T-helper 17 cell (primary cell): ENCODE measurements at places on chromosomes 7 and 10. TPM values are rescaled to one million over a fixed set of nuclear protein-coding genes. Genes with fewer than 3 reads are reported as not detected.

- no peak overlapping the region for H3K4me3 ChIP-seq
- peaks cover 42% of the 10 kb centered on the region for H3K27me3 ChIP-seq
- DNase-seq = no peak
- no peaks in the 10 kb centered on the region for H3K4me1 ChIP-seq
Measured at GRCh38 chr10:75739414-75740143, 308.2 kb downstream of the LRMDA start.

DNA sequence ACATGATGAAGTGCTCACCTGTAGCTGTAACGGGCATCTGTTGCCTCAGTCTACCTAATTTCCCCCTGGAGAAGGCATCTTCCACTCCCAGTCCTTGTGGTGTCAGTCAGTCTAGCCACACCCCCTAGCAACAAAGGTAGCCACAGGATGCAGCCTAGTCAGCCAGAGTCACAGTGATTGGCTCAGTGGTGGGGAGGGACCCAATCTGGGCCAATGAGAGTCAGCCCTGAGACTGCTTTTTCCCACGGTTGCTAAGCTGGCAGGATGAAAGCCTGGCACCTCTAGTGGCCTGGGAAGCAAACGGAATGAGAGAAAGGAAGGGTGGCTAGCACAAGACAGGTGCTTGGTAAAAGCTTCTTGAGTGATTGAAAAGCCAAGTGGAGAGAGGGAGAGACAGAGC lies 118.6 kb downstream of the SH3PXD2A start:
- H3K4me1 ChIP-seq = peaks cover 10% of the 10 kb centered on the region
- no peaks in the 10 kb centered on the region for H3K36me3 ChIP-seq
- H3K4me3 ChIP-seq = no peak overlapping the region
- H3K27ac ChIP-seq = no peak overlapping the region

GRCh38 chr10:1199345-1199673 lies 143.1 kb downstream of the WDR37 start:
- no peak overlapping the region for H3K27ac ChIP-seq
- H3K4me1 ChIP-seq = peaks cover 4% of the 10 kb centered on the region

DNA sequence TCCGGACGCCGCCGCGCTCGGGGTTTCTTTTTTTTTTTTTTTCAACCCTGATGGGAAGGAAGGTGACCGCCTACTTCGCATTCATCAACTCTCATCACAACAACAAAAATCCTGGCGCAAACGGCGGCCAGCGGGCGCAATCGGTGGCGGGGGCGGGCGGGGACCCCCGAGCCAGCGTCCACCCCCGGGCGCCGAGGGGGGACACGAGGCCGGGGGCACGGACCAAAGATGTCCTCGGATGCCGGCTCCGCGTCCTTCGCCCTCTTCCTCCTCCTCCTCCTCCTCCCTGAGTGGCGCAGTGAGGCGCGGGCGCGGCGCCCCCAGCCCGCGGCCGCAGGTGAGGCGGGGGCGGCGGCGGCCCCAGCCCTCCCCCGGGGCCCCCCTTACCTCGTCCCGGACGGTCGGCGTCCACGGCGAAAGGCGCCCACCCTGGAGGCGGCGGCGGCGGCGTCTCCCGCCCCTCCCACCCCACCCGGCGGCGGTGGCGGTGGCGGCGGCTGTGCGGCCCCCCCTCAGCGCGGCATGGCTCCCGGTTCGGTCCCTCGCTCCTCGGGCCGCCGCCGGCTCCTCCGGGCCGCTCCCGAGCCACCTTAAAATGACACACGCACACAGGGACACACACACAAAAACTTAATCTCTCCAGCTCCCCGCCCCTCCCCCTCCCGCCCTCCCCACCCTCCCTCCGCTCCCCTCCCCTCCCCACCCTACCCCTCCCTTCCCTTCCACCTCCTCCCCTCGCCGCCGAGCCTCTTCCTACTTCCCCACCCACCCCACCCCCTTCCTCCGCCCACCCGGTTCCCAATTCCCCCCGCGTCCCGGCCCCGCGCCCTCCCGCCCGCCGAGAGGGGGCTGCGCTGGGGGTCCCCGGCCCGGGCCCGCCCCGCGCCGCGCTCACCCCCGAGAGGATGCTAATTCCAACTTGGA lies at the start of gene CTBP2:
TSS of gene CTBP2 (minus strand) at position 632 of the 924 bp plus-strand sequence.
- no peaks in the 10 kb centered on the region for H3K4me1 ChIP-seq
- H3K27ac ChIP-seq = no peak within 1 kb of the TSS
- no peak for DNase-seq
- no peaks in the 10 kb centered on the region for H3K36me3 ChIP-seq
- peaks cover 64% of the 10 kb centered on the region for H3K27me3 ChIP-seq

DNA sequence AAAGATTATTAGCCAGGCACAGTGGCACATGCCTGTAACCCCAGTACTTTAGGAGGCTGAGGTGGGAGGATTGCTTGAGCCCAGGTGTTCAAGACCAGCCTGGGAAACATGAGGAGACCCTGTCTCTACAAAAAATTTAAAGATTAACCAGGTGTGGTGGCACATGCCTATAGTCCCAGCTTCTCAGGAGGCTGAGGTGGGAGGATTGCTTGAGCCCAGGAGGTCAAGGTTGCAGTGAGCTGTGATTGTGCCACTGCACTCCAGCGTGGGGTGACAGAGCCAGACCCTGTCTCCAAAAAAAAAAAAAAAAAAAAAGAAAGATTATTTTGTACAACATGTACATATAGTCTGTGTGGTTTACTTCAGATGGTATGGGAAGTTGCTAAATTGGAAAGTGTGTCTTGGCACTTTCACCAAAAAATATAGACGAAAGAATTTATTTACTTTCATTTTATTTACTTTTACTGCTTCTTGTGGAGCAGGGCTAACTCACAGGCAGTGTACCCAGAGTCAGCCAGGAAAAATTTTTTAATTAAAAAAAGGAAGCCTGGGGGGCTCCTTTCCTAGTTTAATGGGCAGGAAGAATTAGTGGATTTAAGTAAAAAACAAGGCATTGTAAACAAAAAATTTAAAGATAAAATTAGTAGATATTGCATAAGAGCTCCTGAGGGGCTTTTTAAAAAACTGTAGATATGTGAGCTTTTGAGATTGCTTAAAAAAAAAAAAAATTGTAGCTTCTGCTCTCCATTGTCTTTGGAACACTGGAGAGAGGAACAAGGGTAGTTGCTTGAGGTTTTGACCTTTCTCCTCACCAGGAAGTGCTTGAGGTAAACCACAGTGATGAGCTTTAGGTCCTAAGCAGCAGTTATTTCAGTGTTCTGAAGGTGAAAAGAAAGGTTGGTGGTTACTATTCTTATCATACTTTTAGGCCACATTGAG lies 44.6 kb upstream of the VDAC2 start:
- H3K27me3 ChIP-seq = no peaks in the 10 kb centered on the region
- DNase-seq = no peak

DNA sequence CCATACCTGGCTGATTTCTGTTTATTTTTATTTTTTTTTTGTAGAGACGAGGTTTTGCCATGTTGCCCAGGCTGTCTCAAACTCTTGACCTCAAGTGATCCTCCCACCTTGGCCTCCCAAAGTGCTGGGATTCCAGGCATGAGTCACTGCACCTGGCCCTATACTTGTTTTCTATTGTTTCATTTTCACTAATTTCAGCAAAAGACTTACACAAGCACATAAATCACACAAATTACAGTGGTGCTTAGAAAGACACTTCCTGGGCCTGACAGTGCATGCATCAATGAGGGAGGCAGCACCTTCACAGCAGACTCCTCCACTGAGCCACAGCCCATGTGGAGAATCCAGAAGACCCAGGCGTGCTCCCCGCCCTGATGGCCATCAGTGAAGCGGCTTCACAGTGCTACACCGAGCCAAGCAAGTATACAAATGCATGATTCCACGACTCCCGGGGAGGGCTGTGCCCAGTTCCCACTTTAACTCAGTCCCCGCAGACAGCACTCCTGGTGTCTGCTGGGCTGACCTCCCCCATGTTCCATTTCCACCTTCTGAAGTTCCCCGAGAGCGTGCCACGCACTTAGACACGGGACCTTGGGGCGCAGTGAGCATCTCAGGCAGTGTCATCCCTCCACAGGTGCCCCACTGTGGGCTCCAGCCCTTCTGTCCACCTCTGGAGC lies 20.6 kb downstream of the PITRM1 start:
- DNase-seq = no peak
- peaks cover 12% of the 10 kb centered on the region for H3K36me3 ChIP-seq

GRCh38 chr7:132197772-132198171 lies 378.5 kb downstream of the PLXNA4 start:
- no peak for DNase-seq
- no peak overlapping the region for H3K4me3 ChIP-seq

- no peaks in the 10 kb centered on the region for H3K36me3 ChIP-seq
- H3K4me3 ChIP-seq = no peak overlapping the region
- no peak for DNase-seq
- H3K4me1 ChIP-seq = no peaks in the 10 kb centered on the region
- H3K27me3 ChIP-seq = no peaks in the 10 kb centered on the region
Measured at GRCh38 chr10:58746474-58747185, 234.0 kb downstream of the BICC1 start.

- no peaks in the 10 kb centered on the region for H3K27me3 ChIP-seq
- peaks cover 22% of the 10 kb centered on the region for H3K4me1 ChIP-seq
- no peak for DNase-seq
Measured at GRCh38 chr7:75614401-75614800, 122.3 kb downstream of the SPDYE5 start.

DNA sequence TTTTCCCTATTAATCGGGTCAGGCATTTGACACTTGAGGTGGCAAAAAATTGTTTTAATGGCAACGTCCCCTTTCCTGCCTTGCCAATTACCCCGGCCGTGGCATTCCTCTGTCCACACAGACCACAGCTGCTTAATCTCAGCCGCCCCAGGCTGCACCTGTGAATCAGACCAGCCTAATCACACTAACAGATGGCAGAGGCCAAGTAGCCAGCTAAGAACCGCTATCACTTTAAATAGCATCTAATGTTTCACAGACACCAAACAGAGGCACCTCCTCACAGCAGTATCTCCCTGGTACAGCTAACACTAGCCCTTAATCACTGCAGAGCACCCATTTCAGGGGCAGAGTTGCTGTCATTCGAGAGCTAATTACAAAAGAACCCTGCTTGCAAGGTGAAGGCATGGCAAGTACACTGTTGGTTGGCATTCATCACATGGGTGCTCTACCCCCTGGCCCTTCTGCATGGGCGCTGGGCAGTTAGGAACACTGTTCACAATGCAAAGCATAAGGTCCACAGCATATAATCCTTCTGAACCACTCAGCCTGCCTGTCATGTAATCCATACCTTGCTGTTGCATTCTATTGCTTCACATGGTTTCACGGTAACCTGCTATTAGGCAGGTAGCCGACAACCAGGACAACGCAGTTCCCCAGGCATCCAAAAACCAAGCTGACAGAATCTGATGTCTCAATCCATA lies 38.8 kb downstream of the FGFR2 start:
- no peak for DNase-seq
- no peaks in the 10 kb centered on the region for H3K36me3 ChIP-seq
- peaks cover 5% of the 10 kb centered on the region for H3K27me3 ChIP-seq
- no peak overlapping the region for H3K4me3 ChIP-seq
- H3K27ac ChIP-seq = no peak overlapping the region

AOC1 gene
- total RNA-seq = not detected

TEX47 gene
- not detected for total RNA-seq

ICA1 gene
- total RNA-seq = 4.5 TPM

LANCL2 gene
- total RNA-seq = 11.0 TPM

TDRD1 gene
- 0.20 TPM for total RNA-seq
